ENCODE measurements at places on chromosomes 16 and 17.

- no peak for DNase-seq
Observed at GRCh38 chr16:3202903-3203539, 15.0 kb downstream of the OR1F1 start.

GRCh38 chr17:4833941-4834680, 971 bp downstream of the MINK1 start:
- DNase-seq = peak; percentile 13

DNA sequence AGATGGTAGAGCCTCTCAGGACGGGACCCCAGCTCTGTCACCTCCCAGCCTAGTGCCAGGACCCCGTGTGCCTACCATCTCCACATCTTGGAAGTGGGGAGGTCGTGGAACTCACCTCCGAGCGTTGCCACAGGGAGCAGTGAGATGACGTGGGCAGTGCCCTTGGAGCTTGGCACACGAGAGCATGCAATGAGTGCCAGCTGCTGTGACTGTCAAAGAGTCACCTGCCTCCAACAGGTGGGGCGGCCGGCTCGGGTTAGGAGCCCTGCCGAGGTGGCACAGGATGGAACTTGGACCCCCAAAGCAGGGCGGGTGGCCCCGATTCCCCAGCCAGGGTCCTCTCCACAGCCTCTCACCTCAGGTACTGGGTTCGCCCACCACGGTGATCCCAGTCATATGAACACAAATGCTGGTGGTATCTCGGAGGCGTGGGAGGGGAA, 5.5 kb downstream of the VPS4A start:
- DNase-seq = no peak

DNA sequence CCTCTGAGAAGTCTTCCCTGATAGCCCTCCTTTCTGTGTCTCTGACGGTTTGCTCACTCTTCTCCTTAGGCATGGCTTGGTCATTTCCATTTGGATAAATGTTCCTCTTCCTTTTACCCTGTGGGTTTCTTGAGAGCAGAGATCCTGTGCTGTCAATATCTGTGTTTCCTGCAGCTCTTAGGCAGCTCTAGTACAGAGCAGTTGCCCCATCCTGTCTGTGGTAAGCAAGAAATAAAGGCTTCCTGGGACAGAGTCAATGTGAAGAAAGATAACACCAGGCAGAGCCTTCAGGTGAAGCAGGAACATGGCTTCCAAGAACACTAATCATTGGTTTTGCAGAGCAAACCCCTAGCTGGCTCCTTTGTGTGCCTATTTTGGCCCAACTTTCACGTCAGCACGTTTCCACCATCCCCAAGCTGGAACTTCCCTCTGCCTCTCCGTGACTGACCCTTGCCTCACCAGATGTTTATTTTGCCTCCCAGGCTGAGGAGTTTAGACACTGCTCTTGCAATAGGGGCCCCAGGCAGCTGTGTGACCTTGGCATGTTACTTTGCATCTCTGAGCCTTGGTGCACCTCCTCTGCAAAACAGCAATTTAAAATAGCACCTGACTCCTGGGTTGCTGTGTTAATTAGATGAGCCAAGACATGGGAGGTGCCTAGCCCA, 49.6 kb upstream of the SIAH1 start:
- DNase-seq = no peak

DNA sequence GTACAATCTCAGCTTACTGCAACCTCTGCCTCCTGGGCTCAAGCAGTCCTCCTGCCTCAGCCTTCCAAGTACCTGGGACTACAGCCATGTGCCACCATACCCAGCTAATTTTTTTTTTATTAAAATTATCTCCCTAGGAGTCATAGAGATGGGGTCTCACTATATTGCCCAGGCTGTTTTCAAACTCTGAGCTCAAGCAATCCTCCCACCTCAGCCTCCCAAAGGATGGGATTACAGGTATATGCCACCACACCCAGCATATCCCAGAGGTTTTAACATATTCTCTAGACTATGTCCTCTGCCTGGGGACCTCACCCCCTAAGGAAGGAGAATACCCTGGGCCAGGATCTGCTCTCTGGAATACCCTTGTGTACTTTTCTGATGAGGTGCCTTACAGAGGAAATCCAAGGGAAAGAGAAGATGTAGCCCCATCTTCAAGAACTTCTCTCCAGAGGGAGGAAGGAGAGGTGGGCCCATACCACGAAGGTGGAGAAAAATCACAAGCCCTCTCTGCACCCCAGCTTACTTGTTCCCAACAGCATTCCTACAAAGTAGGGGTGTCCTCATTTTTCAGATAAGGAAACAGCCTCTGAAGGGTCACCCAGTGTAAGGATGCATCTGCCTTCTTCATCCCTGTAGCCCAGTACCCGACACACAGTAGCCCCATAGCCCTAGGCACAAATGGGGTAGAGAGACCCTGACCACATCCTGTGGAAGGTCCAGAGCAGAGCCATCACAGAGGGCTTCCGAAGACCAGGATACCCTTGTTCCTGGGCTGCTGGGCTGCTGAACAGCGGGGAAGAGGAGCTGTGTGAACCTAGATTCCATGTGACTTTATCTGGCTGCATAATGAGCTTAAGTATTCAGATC, 151.6 kb downstream of the SOCS1 start:
- no peak for DNase-seq

DNA sequence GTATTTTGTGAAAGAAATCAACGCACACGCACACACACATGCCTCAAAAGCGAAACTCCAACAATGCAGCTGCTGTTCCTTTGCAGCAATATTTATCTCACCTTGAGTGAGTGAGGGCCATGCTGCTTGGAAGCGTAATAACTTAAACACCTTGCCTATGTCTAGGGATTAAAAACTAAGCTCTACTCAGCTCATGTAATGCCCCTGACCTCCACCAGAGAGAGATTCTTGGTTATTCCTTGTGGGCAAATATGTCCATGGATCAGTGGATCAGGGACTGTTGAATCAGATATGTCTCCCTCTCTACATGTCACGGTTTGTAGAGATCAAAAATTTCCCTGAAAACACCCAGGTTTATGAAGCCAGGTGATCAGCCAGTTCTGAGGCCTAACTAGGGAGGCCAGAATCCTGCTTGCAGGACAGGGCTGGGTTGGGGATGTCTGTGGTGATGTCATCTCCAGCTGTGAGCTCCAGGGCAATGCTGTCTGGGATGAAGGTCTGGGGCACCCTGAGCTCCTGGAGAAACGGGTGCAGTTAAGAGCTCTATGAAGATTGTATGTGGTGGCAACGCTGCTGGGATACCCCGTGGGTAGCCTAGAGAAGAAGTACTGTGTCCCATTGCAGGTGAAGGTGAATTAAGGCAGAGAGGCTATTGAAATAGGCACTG, 149.4 kb downstream of the KCNJ12 start:
- DNase-seq = no peak

DNA sequence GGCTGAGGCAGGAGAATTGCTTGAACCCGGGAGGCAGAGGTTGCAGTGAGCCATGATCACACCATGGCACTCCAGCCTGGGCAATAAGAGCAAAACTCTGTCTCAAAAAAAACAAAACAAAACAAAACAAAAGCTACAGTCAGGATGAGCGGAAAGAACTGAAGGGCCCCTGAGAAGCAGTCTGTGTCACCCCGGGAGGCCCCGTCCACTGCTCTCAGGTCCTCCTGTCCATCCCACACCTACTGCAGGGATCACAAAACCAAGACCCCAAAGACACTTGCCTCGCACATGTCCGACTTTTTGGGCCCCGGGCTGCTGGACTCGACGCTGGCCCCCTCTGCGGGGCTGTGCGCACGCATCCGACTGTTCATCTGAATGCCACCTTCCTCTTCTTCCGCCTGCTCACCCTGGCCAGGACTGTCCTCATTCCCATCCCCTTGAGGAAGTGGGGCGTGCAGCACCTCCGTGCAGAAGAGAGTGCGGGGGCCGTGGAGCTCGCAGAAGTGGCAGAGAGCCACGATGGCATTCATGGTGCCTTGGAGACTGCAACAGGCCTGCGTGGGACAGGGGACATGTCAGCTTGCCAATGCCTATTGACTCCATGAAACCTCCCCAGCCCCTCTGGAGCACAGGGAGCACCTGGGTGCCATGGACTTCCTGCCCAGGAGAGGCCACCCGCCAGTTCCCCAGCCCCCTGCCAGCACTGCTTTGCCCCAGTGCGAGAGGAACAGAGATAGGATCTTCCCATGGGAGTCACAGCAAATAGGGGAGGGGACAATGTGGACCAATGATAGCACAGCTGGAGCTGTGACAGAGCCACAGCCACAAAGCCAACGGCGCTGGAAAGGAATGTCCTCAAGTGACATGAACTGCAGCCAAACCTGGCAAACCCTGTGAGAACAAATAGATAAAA, 9.1 kb downstream of the FLCN start:
- no peak for DNase-seq
